ENCODE measurements at places on chromosomes 3 and 15. TPM values are rescaled to one million over a fixed set of nuclear protein-coding genes. Genes with fewer than 3 reads are reported as not detected.
A peak's percentile ranks its signal among the peaks of the same experiment; 100 is the strongest.

DNA sequence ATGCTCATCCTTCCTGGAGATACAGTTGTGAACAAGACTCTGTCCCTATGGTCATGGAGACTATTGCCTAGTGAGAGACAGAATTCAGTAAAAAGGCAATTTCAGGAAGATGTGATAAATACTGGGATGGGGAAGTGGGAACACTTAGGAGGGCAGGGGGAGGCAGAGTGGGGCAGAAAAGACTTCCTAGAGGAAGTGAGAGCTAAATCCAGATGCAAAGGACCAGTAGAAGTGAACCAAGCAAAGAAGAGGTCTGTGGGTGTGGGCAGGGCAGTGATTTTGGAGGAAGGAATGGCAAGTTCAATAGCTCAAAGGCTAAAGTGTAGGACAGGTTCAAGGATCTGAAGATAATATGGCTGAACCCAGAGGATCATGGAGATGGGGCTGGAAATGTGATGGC, 68.9 kb downstream of the CD200R1L start:
- H3K36me3 ChIP-seq: no peaks in the 10 kb centered on the region
- no peak overlapping the region for H3K4me3 ChIP-seq
- no peak for DNase-seq
- peaks cover 5% of the 10 kb centered on the region for H3K4me1 ChIP-seq

DNA sequence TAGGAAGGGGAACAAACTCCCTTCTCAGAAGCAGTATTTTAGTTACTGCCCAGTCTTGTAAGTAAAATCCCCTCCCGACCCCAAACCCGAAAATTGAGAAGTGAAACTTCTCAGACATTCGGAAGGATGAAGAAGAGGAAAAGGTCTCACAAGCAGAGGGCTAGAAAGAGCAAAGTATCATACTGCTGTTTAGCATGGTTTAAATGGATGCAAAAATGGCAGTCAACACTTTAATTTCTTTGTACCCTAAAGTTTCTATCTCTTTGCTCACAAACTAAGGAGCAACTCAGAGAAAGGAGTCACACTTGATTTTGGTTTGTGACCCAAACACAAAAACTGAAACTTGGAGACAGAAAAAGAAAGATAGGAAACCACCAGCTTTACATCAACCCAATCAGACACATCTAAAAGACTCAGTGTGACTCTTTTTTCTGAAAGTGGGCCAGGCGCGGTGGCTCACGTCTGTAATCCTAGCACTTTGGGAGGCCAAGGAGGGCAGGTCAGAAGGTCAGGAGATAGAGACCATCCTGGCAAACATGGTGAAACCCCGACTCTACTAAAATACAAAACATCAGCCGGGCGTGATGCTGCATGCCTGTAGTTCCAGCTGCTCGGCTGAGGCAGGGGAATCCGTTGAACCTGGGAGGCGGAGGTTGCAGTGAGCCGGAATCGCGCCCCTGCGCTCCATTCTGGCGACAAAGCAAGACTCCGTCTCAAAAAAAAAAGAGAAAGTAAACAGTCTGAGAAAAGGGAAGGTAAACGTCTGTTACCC, 63.2 kb upstream of the ATP11B start:
- no peak overlapping the region for H3K27ac ChIP-seq
- H3K4me1 ChIP-seq: no peaks in the 10 kb centered on the region
- H3K4me3 ChIP-seq: no peak overlapping the region
- no peaks in the 10 kb centered on the region for H3K36me3 ChIP-seq

GRCh38 chr15:31563421-31563820, 236.8 kb downstream of the KLF13 start:
- no peaks in the 10 kb centered on the region for H3K4me1 ChIP-seq
- H3K27me3 ChIP-seq: no peaks in the 10 kb centered on the region
- H3K36me3 ChIP-seq: peaks cover 9% of the 10 kb centered on the region
- DNase-seq: no peak
- no peak overlapping the region for H3K4me3 ChIP-seq

DNA sequence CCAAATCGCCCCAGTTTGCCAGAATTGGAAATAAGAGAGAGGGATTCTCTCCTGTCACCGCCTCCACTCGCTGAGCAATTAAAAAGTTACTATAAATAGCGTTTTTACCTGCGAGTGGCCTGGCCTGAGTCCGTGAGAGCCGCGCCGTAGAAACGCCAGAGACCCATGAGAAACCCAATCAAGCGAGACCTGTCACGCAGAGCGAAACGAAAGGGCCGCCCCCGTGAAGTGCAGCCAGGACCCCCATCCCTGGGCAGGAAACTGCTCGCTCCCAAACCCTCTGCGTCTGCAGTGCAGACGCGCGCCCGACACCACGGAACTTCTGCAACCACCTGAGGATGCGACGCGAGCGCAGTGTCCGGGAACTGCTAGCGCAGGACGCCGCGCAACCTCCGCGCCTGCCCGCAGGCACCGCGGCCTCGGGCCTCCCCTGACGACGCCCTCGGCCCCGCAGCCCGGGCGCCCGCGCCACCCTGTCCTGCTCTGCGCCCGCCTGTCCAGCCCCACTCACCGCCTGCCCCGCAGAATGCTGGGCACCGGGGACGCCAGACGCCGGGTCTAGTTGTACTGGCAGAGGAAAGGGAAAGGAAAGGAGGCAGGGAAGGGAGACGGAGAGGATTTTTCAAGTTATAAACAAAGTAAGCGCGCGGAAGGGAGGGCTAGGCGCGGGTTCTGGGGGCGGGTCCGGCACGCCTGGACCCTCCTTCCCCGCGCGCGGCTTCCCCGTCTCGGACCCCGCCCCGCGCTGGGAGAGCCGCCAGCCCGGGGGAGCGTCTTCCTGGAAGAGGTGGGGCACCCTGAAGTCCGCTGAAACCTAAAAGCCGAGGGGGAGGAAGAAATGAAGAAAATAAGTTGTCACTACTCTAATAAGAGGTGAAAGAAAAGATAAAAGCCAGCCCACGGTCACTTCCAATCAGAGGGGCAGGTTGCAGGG, at the start of gene PLSCR4:
Gene PLSCR4, minus strand, starts transcription at position 657 of the 934 bp plus-strand sequence. CDS start 29,034 bp downstream, outside the sequence.
- peak within 1 kb of the TSS; percentile 93 for H3K27ac ChIP-seq
- peak within 1 kb of the TSS; percentile 82 for H3K4me3 ChIP-seq
- DNase-seq: peak; percentile 87
- H3K36me3 ChIP-seq: no peaks in the 10 kb centered on the region
- H3K27me3 ChIP-seq: peaks cover 11% of the 10 kb centered on the region

DNA sequence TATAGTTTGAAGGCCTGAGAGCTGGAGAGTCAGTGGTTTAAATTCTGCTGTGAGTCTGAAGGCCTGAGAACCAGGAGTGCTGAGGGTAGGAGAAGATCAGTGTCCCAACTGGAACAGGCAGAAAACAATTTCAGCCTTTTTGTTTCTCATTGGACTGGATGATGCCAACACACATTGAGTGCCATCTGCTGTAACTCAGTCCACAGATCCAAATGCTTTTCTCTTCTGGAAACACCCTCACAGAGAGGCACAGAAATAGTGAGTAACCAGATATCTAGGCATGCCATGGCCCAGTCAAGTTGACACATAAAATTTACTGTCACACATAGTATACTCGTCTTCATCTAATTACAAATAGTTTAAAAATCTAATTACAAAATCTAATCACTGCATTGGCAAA, 100.8 kb downstream of the NEO1 start:
- no peak overlapping the region for H3K27ac ChIP-seq
- no peak overlapping the region for H3K4me3 ChIP-seq
- no peaks in the 10 kb centered on the region for H3K27me3 ChIP-seq
- no peaks in the 10 kb centered on the region for H3K4me1 ChIP-seq

DNA sequence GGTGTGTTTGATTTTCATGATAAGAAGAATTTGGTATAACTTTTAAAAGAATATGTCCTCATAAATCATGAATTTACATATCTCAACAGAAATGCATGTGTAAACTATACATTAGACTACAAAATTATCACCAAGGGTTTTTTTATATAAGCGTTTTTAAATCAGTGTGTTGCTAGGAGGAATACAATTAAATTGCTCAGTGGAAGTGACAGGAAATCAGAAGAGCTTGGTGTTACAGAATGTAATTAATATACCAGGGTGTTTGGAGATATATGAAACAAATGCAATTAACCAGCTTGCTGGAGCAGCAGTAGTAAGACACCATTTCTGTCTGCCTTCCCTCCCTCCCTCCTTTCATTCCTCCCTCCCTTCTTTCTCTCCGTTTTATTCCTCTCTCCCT, 2.4 kb downstream of the ROBO2 start:
- no peak for DNase-seq
- H3K4me3 ChIP-seq: no peak overlapping the region
- H3K36me3 ChIP-seq: no peaks in the 10 kb centered on the region
- peaks cover 79% of the 10 kb centered on the region for H3K27me3 ChIP-seq
- H3K27ac ChIP-seq: no peak overlapping the region

DNA sequence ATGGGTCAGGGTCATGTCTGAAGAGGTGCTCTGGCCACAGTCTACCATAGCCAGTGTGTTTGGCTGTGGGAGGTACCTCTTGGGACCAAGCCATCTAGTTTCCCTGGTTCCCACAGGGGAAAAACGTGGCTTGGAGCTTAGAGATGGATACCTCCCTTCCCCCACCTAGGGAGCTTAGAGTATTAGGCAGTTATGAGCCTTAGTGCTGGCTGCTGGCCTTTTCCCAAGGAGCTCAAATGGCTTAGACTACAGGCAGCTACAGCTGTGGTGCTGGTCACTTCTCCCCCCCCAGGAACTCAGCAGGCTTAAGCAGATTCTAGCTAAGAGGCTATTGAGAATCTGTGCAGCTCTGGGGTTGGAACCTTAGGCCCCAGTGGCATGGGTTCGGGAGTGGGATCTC, 591.2 kb downstream of the NSUN3 start:
- no peaks in the 10 kb centered on the region for H3K4me1 ChIP-seq
- no peak for DNase-seq
- no peak overlapping the region for H3K4me3 ChIP-seq
- H3K27me3 ChIP-seq: no peaks in the 10 kb centered on the region

DNA sequence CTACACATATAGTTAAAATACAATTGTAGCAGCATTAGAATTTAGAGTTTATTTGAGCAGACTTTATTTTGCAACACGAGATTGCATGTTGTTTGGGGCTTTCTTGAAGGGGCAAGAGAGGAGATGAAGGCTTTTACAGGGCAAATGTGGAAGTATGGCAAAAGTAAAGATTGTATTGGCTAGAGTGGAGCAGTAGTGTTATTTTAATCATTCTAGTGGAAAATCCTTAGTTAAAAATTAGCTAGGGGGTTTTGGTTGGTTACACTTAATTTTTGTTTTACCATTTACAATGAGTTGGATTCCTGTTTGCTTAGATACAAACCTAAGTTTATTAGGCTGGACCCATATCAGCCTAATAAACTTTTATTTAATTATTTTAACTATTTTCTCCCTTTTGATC, 4.6 kb downstream of the OR5H15 start:
- no peak overlapping the region for H3K4me3 ChIP-seq
- H3K36me3 ChIP-seq: no peaks in the 10 kb centered on the region
- no peaks in the 10 kb centered on the region for H3K4me1 ChIP-seq
- no peak for DNase-seq

Gene SCAANT1
- not detected for total RNA-seq

Gene IL17RB
- total RNA-seq: 0.47 TPM

Data from left ventricle myocardium inferior (tissue), 1 donor.